ENCODE measurements at places on chromosomes 4 and X.

- no peak for DNase-seq
Measured at GRCh38 chr4:116469582-116469981, 615.8 kb downstream of the TRAM1L1 start.

GRCh38 chrX:38273453-38273852 is 52.8 kb upstream of the SRPX start:
- no peak for DNase-seq

DNA sequence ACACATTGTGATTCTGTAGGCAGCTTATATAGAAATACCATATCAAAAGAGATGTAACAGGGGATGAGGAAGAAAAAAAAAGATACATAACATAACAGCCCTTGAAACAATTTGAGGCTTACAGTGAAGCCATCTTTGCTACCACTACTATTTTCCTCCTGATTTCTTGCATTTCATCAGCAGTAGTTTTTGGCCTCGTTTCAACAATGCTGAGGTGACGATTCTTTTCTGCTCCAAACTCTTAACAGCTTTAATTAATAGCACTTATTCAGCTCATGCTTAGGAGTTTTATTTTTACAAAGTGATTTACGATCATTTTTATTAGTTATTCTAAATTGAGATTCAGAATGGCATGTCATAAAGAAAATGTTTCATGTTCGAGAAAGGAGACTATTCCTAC is 163.2 kb downstream of the DCK start:
- DNase-seq: no peak

DNA sequence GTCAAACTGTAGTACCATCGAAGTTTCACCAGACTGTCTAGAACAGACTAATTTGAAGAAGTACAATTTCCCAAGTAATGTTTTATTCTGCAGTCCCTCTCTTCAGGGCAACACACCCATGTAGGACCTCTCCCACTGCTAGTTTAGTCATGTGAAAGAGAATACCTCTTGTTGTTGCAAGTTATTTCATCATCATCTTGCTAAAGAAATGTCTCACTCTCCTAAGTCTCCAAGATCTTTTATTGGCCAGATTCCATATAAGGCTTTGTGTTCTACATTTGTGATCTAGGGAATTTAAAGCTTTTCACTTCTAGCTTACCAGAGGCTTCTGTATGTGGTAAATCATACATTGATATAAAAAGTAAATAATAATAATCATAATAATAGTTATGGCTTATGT is 745.3 kb upstream of the MAGEB2 start:
- no peak for DNase-seq

DNA sequence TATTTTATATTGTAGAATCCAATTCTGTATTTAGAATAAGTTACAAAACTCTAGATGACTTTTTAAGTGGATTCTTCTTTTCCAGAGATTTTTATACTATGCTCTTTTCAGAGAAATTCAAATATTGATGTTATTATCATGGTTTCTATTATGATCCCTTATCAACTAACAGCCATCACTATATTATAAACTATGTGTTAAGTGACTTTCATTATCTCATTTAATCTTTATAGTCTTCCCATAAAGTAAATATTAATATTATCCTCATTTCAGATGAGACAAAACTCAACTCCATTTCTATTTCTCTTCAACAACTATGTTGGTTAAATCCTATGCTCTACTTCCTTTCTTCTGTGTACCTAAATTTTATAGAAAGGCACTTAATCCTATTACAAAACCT is 132.6 kb downstream of the ANKRD50 start:
- no peak for DNase-seq

GRCh38 chr4:158599765-158600498 is 71.8 kb downstream of the C4orf46 start:
- no peak for DNase-seq

- no peak for DNase-seq
Measured at GRCh38 chr4:130238121-130238520, 1142.2 kb downstream of the C4orf33 start.

DNA sequence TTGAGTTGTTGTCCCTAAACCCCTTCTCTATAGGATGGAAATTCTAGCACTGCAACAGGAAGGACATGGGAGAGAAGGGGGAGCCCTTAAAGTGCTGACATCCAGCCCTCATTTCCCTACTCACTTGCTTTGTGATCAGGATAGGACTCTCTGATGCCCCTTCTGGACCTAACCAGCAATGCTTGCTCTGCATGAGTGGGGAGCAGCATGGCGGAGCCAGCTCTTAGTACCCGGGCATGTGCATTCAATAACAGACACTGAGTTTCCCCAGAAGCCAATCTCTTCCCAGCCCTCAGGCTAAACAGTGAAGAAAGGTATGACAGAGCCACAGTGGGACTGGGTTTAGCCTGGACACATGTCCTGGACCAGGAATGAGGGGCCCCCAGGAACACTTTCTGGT is 14.0 kb downstream of the SOD3 start:
- no peak for DNase-seq

DNA sequence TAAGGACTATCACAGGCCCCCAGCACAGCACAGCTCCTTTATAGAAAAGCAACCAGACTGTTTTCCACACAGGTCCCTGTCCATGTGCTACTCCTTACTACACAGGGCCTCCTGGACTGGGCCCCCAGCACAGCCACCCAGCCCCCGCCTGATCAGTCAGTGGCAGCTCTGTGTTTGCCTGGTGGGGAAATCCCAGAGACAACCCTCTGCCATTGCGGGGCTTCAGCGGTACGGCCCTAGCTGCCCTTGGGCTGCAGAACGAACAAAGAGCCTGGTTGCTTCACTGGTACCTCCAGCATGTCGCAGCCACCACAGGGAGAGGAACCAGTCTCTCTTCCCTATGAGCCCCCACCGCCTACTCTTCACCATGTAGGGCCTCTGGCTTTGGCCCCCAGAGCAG is 30.7 kb downstream of the CBR4 start:
- no peak for DNase-seq

GRCh38 chr4:89230271-89230670 is 77.3 kb downstream of the GPRIN3 start:
- no peak for DNase-seq

GRCh38 chr4:150970685-150971151 is 44.4 kb downstream of the LRBA start:
- DNase-seq: no peak

GRCh38 chr4:123559955-123560871 is 163.6 kb downstream of the SPRY1 start:
- DNase-seq: no peak

GRCh38 chr4:184103527-184104264 is 114.0 kb downstream of the ENPP6 start:
- no peak for DNase-seq

DNA sequence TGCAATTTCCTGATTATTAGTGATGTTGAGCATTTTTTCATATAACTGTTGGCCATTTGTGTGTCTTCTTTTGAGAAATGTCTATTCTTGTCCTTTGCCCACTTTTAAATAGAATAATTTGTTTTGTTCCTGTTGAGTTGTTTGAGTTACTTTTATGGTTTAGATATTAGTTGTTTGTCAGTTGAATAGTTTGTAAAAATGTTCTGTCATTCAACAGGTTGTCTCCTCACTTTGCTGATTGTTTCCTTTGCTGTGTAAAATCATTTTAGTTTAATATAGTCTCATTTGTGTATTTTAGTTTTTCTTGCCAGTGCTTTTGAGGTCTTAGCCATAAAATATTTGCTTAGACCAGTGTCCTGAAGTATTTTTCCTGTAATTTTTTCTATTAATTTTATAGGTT is 181.8 kb upstream of the GLRA2 start:
- DNase-seq: no peak

- DNase-seq: no peak
Measured at GRCh38 chr4:113674251-113674650, 87.3 kb downstream of the CAMK2D start.

- DNase-seq: no peak
Measured at GRCh38 chrX:105051364-105051763, 169.1 kb downstream of the TEX13A start.

Data from stimulated activated CD4-positive, alpha-beta T cell treated with anti-CD3 and anti-CD28 coated beads, Interleukin-15, amount 100 ng/mL, for 24 hours (primary cell).